ENCODE measurements at places on chromosomes 2 and 18. TPM values are rescaled to one million over a fixed set of nuclear protein-coding genes. Genes with fewer than 3 reads are reported as not detected.

- no peak for DNase-seq
These were observed 279.8 kb downstream of the CELF4 start for GRCh38 chr18:37285825-37286224.

Gene CCBE1
- total RNA-seq: 109 TPM

GRCh38 chr2:63378589-63378988 lies 209.7 kb downstream of the WDPCP start:
- DNase-seq: no peak

GRCh38 chr2:200089756-200090109 lies 134.4 kb downstream of the MAIP1 start:
- no peak for DNase-seq

GRCh38 chr2:3461801-3462492 lies 57.4 kb downstream of the ADI1 start:
- DNase-seq: peak; percentile 40

DNA sequence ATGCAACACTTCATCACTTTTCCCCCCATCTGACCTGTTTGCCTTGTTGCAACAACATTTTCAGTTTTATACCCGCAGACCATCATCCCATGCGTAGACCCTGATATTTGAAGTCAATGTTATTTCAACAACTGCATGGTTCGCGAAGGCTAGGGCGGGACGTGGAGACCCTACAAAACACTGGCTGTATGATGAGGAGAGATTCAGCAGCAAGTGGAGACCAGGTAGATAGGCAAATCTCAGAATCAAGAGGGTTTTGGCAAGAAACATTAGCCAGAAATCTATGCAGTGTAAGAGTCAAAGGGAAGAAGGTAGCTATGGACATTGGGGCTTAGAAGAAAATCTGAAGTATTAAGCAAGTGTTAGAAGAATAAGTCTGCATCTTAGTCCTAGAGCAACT lies 42.4 kb upstream of the SPAG16 start:
- no peak for DNase-seq

- no peak for DNase-seq
These were observed 63.0 kb upstream of the DSC1 start for GRCh38 chr18:31225668-31226067.

GRCh38 chr2:241795021-241795999 lies 13.7 kb upstream of the NEU4 start:
- no peak for DNase-seq

GRCh38 chr18:59272221-59272888 lies 899 bp downstream of the RAX start:
- DNase-seq: no peak

DNA sequence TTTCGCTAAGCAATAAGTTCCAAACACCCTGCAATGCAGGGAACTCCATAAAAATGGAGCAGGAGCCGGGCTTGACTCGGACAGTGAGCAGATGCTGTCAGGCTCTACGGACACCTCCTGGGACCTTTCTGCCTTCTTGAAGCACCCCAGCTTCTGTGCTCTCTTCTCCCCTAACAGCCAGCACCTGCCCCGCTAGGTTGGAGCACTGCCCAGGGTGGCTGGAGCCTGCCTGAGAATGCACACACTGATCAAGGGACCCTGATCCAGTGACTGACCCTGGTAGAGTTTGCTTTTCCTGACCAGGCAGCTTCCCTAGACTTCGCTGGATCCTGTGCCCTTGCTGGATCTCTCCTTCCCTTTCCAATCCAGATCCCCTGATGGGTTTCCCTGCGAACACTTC lies 40.9 kb downstream of the CD226 start:
- no peak for DNase-seq

DNA sequence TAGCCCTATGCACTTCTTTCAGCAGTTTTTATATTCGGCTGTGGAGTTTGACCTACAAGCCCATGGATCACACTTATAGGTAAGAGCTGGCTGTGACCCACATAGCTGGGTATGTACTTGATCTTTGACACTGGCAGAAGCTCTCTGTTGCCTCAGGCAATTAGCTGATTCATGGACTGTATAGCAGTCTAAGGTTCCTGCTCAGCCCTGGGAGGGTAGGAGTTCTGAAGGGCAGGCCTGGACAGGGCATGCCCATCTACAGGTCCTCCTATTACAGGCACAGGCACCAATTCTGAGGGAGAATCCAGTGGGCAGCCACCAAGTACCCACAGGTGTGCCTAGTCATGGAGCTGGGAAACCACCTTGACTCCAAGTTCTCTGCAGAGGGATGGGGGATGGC lies 301.8 kb upstream of the GALNT5 start:
- no peak for DNase-seq

GRCh38 chr2:152093464-152093863 lies 5.4 kb downstream of the CACNB4 start:
- no peak for DNase-seq

Gene BUB1
- total RNA-seq: 0.33 TPM

DNA sequence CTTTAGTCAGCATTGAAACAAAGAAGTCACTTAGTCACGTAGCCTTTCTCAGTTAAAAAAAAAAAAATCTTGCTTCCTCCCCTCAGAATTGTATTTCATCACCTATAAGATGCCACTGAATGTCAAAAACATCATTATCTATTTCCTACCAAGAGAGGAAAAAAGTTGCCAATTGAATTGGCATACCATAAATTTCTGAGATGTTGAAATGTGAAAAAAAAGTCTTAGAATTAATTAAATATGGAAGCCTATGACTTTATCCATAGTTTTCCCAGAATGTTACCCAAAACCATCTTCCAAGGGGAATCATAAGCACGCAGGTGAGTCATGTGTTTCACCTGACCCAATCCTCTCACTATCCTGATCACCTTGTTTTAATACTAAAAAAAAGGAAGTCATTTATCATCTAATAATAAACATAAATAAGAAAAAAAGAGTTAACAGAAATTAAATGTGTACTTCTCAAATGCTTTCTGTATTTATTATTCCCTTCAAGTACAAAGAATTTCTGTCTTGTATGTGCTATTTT lies 205.7 kb downstream of the TCF4 start:
- no peak for DNase-seq

DNA sequence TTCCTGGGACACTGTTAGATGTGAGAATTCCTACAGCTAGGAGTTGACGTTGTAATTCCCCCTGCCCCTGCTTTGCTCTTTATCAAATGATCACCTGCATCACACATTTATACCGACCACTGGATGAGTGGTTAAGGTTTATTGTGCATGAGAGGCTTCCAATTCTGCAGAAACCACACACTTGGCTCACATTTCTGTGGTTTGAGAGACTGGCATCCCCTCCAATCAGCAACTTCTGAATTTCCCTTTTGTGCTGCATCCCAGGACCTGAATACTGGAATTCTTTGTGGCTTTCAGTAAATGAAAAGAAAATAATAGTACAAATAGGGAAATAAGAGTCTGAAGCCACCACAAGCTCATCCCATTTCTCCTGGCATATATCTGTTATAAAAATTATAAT lies 628.7 kb upstream of the PIK3C3 start:
- DNase-seq: no peak

GRCh38 chr2:160399880-160400279 lies 93.7 kb downstream of the RBMS1 start:
- DNase-seq: no peak
